Mesenchymal stem cell (in vitro differentiated cells and primary cell): ENCODE measurements at places on chromosomes 3 and 15.

DNA sequence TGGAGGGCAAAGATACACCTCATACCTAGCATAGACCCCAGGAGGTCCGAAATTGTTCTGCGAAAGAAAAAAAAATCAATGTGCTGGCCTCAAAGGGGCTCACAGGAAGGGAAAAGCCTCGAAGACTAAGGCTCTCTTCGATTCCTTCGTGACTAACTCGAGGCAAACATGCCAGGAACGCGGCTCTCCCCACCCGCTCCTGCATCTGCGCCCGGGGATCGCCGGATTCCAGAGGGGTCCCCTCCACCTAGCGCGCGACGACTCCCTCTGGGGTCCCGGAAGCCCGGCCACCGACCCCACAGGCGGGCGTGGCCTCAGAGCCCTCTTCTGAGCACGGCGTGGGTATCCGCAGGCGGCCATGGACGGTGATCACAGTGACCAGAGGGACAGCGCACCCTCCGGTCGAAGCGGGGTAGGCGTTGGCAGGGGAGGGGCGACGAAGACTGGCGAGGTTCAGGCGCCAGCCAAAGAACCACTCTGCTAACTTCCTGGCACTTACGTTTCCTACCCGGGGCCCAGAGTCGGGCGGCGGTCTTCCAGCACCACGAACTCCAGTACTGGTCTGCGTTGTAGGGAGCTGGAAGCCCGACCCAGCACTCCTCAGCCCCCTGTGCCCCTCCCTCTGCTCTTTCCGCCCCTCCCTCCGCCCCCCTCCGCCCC, 515 bp upstream of the EIF3J start:
- peaks cover 11% of the 10 kb centered on the region for H3K4me1 ChIP-seq
- peaks cover 12% of the 10 kb centered on the region for H3K36me3 ChIP-seq
- peak overlapping the region; percentile 97 for H3K27ac ChIP-seq
- peak overlapping the region; percentile 67 for H3K4me3 ChIP-seq

- no peak overlapping the region for H3K27ac ChIP-seq
- H3K36me3 ChIP-seq: no peaks in the 10 kb centered on the region
- H3K4me3 ChIP-seq: no peak overlapping the region
Measured at GRCh38 chr3:37506956-37507535, 332.7 kb upstream of the LRRFIP2 start.

GRCh38 chr3:186385856-186386602, 24.0 kb upstream of the DGKG start:
- no peaks in the 10 kb centered on the region for H3K36me3 ChIP-seq
- H3K4me1 ChIP-seq: no peaks in the 10 kb centered on the region
- H3K27ac ChIP-seq: no peak overlapping the region
- H3K27me3 ChIP-seq: peaks cover 52% of the 10 kb centered on the region
- DNase-seq: no peak

GRCh38 chr3:179181021-179181472, 32.9 kb downstream of the PIK3CA start:
- H3K4me3 ChIP-seq: peak overlapping the region; percentile 0
- H3K27ac ChIP-seq: peak overlapping the region; percentile 70
- peak; percentile 60 for DNase-seq
- peaks cover 3% of the 10 kb centered on the region for H3K4me1 ChIP-seq

DNA sequence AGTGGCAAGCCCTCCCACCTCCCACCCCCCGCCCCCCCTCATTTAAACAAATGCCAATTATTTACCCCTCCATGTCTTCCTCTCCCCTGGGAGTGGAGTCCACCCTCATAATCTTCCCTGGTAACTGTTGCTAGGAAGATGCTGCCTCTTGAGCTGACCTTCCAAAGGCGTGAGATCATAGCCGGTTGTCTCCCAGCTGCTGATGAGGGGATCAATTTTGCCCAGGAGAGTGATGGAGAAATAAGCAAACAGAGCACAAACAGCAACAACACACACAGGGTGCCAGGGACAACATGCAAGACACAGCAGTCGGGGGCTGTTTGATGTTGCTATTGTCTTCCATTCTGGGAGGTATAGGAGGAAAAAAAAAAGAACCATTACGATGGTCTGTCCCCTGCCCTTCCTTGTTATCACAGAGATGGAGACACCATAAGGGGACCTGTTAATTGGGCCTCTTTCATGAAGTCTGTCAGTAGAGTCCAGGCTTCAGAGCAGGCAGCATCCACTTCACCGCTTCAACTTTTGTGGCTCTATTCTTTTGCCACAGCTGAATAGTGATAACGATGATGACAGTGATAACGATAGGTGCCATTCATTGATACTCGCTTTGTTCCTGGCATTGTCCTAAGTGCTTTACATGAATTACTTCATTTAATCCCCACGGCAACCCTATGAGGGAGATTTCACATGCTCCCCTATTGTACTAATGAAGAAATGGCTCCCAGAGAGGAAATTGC, 76.9 kb upstream of the RGMA start:
- H3K27me3 ChIP-seq: peaks cover 9% of the 10 kb centered on the region
- no peak overlapping the region for H3K27ac ChIP-seq
- no peak overlapping the region for H3K4me3 ChIP-seq
- H3K4me1 ChIP-seq: no peaks in the 10 kb centered on the region
- H3K36me3 ChIP-seq: no peaks in the 10 kb centered on the region

DNA sequence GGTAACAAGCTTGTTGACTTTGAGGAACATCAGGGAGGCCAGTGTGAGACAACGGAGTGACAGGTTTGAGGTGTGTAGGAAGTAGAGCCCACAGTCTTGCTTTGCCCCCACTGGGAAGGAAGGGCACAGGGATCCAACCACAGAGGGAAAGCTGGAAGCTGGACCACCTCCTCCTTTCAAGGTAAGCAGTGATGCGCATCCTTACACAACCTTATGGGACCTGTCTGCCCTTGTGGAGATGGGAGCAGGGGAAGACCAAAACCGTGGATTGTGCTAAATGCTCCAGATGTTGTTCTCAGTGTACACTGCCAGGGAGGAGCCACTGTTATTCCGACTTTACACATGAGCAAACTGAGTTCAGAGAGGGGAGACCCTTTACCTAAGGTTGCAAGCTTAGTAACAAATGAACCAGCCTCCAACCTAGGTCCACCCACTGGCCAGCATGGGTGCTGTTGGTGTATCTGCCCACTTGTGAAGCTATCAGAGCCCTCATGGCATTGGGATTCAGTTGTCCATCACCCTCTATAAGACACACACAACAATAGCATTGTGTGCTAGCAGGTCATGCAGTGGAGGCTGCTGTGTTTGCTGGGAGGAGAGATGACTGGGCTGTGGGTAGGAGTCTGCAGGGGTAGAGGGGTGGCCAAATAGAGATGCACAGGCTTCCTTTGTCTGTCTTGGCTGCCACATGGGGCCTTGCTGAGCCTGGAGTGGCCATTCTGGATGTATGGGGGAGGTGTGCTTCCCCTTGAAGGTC, 586 bp upstream of the LSMEM2 start:
- no peak overlapping the region for H3K27ac ChIP-seq
- no peak for DNase-seq
- H3K36me3 ChIP-seq: peaks cover 5% of the 10 kb centered on the region
- H3K4me1 ChIP-seq: peaks cover 15% of the 10 kb centered on the region

- H3K4me1 ChIP-seq: no peaks in the 10 kb centered on the region
- no peak for DNase-seq
- no peaks in the 10 kb centered on the region for H3K27me3 ChIP-seq
- H3K27ac ChIP-seq: no peak overlapping the region
- H3K4me3 ChIP-seq: no peak overlapping the region
- H3K36me3 ChIP-seq: no peaks in the 10 kb centered on the region
Measured at GRCh38 chr3:132062535-132062934, 27.7 kb upstream of the CPNE4 start.

DNA sequence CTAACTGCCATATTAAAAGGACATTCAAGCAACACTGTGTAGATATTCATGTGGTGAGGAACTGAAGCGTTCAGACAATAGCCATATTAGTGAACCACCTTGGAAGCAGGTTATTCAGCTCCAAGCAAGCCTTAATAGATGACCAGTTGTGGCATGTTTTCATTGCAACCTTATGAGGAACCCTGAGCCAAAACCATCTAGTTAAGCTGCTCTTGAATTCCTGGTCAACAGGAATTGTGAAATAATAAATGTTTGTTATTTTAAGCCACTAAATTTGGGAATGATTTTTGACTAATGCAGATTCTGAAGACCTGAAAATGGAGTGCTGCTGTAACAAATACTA, 73.0 kb downstream of the SPRED1 start:
- no peaks in the 10 kb centered on the region for H3K27me3 ChIP-seq
- H3K4me1 ChIP-seq: no peaks in the 10 kb centered on the region
- H3K27ac ChIP-seq: no peak overlapping the region
- peaks cover 6% of the 10 kb centered on the region for H3K36me3 ChIP-seq

- H3K4me1 ChIP-seq: no peaks in the 10 kb centered on the region
- no peak overlapping the region for H3K27ac ChIP-seq
- H3K36me3 ChIP-seq: peaks cover 7% of the 10 kb centered on the region
- H3K27me3 ChIP-seq: no peaks in the 10 kb centered on the region
- H3K4me3 ChIP-seq: no peak overlapping the region
- no peak for DNase-seq
Measured at GRCh38 chr3:62210011-62210410, 163.3 kb downstream of the FEZF2 start.

DNA sequence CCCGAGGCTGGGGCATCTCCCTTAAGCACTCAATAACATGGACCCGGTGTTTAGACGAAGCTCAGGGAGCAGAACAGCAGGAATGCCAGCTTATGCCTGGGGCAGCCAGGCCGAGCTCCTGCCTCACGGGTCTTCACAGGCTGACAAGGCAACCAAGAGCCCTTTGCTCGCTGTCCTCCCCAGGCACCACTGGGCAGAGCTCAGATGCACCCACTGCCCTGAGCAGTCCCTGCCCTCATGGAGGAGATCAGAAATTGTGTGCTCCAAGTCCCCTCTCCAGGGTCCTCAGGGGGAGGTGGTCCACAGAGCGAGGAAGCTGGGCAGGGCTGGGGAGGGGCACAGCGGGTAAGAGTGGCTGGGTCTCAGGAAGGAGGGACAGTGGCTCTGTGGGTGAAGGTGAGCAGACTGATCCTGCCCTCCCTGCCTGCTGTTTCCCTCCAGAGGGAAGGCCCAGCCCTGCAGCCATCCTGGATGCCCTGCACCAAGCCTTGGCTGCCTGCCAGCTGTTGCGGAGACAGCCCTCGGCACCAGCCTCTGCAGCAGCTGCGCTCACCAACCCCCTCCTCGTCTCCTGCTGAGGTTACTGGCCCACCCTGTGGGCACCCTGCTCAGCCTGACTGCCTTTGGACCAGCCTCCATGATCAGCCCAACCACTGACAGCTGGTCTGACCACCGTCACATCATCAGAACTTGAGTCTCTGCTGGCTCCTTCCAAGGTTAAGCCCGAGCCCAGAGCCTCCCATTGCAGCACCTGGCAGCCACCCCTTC, 21.1 kb upstream of the GP9 start:
- H3K4me3 ChIP-seq: no peak overlapping the region
- no peaks in the 10 kb centered on the region for H3K36me3 ChIP-seq
- DNase-seq: no peak
- peaks cover 4% of the 10 kb centered on the region for H3K4me1 ChIP-seq

DNA sequence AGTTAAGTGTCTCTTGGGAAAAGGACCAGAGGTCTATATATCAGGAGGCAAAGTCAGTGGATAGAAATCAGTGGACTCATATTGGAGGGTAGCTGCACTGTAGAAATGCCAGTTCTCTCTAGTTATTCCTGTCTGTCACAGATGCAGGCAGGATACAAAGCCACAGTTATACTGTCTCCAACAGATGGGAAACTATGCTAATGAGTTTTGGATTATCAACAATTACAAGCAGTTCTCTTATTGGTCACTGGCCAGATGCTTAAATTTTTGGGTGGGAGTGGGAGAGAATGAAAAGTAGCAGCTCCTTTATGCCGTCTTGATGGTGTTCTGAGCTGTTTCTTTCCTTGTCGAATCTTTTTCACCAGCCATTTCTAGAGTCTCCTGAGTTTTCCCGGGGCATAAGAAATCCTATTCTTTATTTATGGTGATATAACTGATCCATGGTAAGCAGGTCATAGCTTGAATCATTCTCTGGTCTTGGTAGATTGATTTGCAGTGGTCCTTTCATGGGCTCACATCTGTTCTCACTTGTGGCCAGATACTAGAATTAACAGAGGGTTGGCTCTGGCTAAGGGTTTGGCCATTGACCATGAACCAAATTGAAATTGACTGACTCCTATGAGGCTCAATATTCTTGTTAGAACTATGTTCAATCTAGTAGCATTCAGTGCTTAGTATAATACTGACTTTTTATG, 44.6 kb upstream of the RBMS3 start:
- H3K27ac ChIP-seq: no peak overlapping the region
- H3K4me1 ChIP-seq: peaks cover 2% of the 10 kb centered on the region
- H3K36me3 ChIP-seq: no peaks in the 10 kb centered on the region
- H3K4me3 ChIP-seq: no peak overlapping the region
- DNase-seq: no peak

DNA sequence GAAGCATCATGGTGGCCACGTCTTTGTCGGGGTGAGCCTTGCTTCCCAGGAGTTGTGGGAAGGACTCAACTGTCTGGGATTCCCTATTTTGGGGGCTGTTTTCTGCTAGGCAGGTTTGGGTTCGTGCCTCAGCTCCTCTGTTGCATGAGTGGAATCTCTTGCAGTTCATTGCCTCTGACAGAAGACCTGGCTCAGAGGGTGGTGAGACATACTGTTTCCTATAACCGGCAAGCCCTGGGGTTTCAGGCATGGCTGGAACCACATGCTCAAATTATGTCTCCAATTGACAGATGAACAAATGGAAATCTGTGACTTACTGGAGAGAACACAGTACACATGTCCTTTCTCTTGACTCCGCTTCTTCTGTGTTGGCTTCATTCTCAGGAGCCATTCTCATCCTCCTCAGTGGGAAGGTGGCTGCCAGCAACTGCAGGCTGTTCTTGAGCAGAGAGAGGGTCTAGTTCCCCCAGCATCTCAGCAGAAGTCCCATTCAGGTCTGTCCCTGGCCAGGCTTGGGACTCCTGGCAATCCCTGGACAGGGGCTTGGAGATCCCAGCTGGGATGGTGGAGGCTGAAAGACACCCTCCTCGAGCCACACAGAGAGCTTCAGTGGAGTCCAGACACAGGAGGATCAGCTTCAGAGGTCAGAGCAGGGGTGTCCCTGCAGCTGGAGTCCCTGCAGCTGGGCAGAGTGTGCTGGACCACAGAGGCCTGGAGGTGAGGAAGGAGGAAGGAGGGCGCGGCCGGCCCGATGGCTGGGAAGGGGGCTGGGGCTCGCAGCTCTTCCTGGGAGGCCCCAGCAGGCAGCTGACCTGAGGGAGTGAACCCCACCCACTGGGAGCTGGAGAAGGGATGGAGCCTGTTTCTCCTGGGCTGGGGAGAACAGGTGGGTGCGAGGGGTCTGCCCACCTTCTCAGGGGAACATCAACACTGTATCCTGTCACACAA, 97.6 kb downstream of the LSM3 start:
- no peak overlapping the region for H3K27ac ChIP-seq
- H3K27me3 ChIP-seq: no peaks in the 10 kb centered on the region
- no peak for DNase-seq
- H3K36me3 ChIP-seq: no peaks in the 10 kb centered on the region

DNA sequence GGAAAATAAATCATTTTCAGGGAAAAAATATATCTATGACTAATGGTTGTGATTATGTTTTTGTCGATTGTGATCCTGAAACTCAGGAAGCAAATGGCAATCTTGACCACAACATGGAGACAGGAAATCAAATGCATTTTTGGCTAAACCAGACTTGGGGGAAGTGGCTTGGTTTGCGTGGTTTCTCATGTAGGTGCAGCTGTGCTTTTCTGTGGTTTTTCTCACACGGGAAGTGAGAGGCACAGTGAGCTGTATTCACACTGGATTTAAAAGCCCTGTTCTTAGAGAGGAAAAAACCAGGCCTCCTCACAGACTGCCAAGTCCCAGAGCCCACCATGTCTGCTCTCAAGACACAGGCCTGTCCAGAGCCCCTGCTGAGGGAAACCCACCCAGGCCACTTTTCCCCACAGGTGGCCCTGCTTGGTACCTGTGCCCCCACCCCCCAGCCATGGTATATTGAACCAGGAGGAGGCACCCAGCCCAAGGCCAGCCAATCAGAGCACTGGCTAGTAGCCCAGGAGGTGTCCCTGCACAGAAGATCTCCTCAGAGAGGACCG, 46.1 kb downstream of the BTD start:
- peaks cover 8% of the 10 kb centered on the region for H3K36me3 ChIP-seq
- H3K27ac ChIP-seq: peak overlapping the region; percentile 95
- peaks cover 17% of the 10 kb centered on the region for H3K4me1 ChIP-seq
- no peaks in the 10 kb centered on the region for H3K27me3 ChIP-seq
- H3K4me3 ChIP-seq: peak overlapping the region; percentile 40
